Iris pigment epithelial cell (primary cell): ENCODE measurements at places on chromosomes 13 and 19.

GRCh38 chr13:40402931-40403431 is 263.5 kb downstream of the FOXO1 start:
- DNase-seq, result peak; percentile 92

GRCh38 chr13:29917650-29918049 is 67.2 kb upstream of the UBL3 start:
- DNase-seq, result peak; percentile 5

GRCh38 chr13:35888457-35888883 is 242.7 kb downstream of the DCLK1 start:
- no peak for DNase-seq

DNA sequence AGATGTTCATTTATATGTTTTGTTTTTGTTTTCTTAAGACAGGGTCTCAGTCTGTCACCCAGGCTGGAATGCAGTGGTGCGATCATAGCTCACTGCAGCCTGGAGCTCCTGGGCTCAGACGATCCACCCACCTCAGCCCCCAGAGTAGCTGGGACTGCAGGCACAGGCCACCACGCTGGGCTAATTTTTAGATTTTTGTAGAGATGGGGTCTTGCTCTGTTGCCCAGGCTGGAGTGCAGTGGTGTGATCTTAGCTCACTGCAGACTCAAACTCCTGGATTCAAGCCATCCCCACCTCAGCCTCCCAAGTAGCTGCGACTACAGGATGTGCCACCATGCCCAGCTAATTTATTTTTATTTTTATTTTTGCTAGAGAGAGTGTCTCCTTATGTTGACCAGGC is 45.7 kb downstream of the NFIC start:
- DNase-seq, result no peak

DNA sequence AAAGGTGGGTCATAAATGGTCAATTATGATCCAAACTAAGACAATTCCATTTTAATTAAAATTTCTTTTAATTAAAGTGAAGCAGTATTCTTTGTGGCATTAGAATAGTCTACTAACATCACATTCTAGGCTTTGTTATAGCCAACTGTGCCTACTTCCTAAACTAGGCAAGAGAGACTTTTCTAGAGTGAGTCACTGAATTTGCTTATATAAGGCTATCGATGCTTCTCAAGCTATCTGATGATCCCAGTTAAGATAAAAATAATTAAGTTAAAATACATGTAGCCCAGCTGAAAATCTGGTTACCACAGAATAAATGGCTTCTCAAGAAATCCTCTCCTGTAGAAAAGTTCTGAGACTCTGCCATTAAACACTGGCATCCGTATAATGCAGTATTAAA is 12.5 kb downstream of the ANKRD10 start:
- no peak for DNase-seq

GRCh38 chr13:37690361-37690760 is 91.8 kb upstream of the POSTN start:
- peak; percentile 57 for DNase-seq

DNA sequence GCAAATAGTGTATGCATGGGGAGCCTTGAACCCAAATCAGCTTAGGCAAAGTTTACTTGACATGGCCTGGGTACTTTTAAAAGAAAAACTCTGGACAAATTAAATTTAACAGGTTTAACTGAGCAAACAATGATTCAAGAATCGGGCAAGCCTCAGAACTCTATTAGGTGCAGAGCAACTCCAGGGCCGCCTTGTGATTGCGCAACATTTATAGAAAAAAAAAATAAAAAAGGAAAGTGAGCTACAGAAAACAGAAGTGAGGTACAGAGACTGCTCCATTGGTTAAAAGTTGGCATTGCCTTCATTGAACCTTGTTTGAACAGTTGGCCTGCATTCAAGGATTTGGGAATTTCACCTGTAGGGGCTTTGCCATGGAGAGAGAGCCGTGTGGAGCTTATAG is 421.0 kb upstream of the TSHZ3 start:
- DNase-seq, result no peak

DNA sequence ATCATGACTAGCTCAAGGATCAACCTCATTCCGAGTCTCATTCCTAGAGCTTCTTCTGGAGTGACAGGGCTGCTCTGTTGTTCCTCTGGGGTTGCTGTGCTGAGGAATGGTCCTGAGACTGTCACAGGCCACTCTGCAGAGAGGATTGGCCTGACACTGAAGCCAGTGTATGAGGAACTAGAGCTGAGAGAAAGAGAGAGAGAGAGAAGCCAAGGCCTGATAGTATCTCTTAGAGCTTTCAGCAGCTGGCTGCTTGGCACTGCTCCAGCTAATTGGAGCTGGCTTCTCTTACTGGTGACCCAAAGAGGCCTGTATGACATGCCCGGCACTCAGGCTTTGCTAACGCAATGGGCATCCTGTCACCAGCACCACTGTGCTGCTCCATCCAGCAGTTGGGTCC is 73.4 kb upstream of the FLT1 start:
- DNase-seq, result peak; percentile 26

- no peak for DNase-seq
These were observed 35.2 kb upstream of the WDFY2 start for GRCh38 chr13:51549050-51549449.

GRCh38 chr13:77349365-77349764 is 22.5 kb upstream of the MYCBP2 start:
- no peak for DNase-seq

GRCh38 chr13:75469047-75469446 is 12.9 kb downstream of the TBC1D4 start:
- DNase-seq, result no peak

GRCh38 chr13:47826471-47826870 is 174.6 kb downstream of the SUCLA2 start:
- DNase-seq, result peak; percentile 82

DNA sequence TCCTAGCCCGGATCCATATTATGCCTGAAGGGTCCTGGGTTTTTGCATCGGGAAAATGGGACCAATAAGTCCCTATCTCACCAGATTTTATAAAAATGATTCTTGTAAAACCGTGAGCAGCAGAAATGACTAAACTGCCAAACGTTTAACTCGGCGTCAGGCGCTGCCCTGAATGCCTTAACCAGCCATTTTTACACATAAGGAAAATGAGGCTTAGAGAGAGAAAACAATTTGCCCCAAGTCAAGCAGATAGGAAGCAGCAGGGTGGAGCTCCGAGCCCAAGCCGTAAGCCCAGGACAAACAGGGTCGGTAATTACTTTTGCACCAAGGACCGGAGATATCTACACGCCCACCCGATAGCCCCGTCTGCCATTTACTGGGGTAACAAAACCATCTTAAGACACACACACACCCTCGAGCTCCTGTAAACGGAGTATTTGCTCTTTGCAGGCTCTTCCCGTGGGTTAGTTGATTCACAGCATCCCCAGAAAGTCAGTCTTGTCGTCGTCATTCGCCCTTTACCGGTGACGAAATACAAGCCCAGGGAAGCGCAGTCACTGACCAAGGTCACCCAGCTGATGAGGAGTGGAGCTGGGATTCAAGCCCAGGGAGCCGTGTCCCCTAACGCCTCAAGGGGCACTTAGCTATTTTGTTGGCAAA is 16.0 kb upstream of the MRI1 start:
- DNase-seq, result peak; percentile 67

- no peak for DNase-seq
These were observed 2.4 kb downstream of the IRF2BP1 start for GRCh38 chr19:45883586-45883880.

- no peak for DNase-seq
These were observed 173.5 kb downstream of the KCNRG start for GRCh38 chr13:50188696-50189095.
